ENCODE measurements at places on chromosomes 6 and 20. TPM values are rescaled to one million over a fixed set of nuclear protein-coding genes. Genes with fewer than 3 reads are reported as not detected.

PPP1R3G gene
- 2.6 TPM for total RNA-seq

SLC29A1 gene
- total RNA-seq, result 40.5 TPM

SYTL3 gene
- total RNA-seq, result 1.5 TPM

DCDC2 gene
- total RNA-seq, result 1.9 TPM

DAAM2 gene
- total RNA-seq, result 0.20 TPM

GRIK2 gene
- total RNA-seq, result 0.46 TPM

HAO1 gene
- not detected for total RNA-seq

MAFB gene
- total RNA-seq, result 0.15 TPM

TXLNB gene
- not detected for total RNA-seq

ADGRG6 gene
- total RNA-seq, result 47.7 TPM

TDRD6 gene
- not detected for total RNA-seq

SAMD5 gene
- total RNA-seq, result 0.39 TPM
